ENCODE measurements at places on chromosomes 11 and 22. TPM values are rescaled to one million over a fixed set of nuclear protein-coding genes. Genes with fewer than 3 reads are reported as not detected.

The CECR2 gene
- 1.2 TPM for total RNA-seq

DNA sequence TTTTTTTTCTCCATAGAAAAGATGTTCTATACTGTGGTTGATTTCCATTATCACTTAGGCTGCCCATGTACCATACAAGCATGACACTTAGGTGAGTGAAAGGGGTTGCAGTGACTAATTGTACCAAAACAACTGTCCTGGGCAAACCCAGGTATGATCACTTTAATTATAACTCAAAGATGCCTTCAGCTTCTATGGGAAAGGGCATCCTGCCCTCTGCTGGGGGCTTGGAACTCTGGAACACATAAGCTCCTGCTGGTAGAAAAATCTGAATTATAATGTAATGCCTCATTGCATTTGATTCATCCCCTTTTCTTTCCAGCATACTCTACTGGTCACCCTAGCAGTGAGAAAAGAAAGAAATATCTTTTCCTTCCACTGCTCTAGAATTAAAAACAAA lies 206.3 kb downstream of the DDX10 start:
- no peak for DNase-seq

The SPTBN2 gene
- 37.8 TPM for total RNA-seq

DNA sequence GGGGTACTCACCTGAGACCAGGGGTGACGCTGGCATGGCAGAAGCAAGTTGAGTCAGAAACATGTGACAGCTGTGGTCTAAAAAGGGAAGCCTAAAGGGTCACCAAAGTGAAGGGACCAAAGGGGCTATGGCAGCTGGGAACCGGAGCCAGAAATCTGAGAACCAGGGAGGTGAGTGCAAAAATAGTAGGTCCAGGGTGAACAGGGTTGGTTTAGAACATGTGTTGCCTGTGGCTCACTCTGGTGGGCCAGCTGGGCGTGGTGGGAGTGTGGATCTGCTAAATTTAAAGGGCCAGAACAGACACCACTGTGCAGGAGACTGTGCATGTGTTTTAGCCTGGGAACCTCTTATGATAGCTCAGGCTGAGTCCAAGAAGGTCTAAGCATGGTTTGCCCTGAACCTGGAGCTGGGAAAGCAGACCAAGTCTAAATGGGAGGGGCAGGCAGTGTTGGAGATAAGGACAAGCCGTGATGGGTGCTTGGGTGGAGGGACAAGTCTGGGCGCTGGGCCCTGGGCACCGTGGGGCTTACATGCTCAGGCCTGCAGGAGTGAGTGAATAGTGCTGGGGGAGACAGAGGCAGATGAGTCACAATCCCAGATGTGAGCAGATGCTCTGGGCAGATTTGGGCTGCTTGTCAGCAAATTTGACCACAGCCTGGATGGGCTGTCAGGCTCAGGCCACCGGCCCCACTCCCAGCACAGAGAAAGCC lies 41.4 kb upstream of the ZBED5 start:
- DNase-seq: no peak

The OR52E8 gene
- total RNA-seq: not detected

GRCh38 chr11:9853929-9854552 lies 190.2 kb downstream of the SWAP70 start:
- no peak for DNase-seq

- no peak for DNase-seq
Measured at GRCh38 chr22:19478045-19478900, 720 bp downstream of the UFD1 start.

GRCh38 chr11:130775306-130776060 lies 140.8 kb downstream of the SNX19 start:
- DNase-seq: no peak

DNA sequence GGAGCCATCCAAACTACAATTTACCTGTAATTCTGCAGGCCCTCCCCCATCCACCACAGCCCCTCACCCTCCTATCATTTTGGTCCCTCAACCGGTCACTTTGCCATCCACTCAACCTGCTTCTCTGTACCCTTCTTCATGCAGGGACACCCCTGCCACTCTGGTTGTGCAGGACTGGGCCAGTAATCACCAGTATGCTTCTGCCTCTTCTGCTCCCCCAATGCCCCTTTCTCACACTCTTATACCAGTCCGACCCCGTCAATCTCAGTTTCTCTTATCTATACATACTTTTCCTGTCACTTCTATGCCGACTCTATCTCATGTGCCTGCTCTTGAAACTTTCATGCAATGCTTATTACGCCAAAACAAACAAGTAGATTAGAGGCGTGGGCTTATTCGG lies 5.1 kb upstream of the COMT start:
- DNase-seq: no peak

- no peak for DNase-seq
Measured at GRCh38 chr22:35348703-35349102, 32.2 kb upstream of the HMOX1 start.

DNA sequence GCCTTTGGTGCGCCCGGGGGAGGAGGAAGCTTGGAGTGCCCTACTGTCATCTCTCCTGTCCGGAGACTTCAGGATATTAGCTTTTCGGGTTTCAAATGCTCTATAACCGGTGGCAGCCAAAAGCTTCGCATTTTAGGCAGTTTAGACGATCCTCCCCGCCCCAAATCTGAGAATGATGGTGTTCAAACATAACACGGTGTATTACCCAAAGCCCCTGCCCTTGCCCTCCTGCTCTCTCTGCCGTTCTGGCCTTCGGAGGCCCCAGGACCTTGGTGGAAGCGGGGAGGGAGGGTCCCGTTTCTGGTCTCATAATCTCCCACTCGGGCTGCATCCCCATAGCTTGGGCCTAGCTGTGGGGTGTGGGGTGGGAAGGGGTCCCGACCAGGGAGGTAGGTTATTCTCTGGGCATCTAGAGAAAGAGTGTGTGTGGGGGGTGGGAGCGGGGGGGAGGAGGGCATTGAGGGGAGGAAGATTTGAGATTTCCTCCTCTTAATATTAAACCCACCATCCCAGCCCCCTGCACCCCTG lies 2.3 kb downstream of the PKNOX2 start:
- DNase-seq: no peak

DNA sequence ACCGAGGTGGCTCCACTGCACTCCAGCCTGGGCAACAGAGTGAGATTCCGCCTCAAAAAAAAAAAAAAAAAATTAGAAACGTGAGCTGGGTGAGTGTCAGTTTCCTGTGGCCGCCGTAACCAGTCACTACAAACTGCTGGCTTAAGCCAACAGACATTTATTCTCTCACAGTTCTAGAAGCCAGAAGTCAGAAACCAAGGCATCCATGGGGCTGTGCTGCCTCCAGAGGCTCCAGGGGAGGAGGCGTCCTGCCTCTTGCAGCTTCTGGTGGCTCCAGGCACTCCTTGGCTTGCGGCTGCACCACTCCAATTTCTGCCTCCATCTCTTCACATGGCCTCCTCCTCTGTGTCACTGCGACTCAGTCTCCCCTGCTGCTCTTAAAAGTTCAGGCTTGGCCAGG lies 11.1 kb upstream of the KIAA0930 start:
- DNase-seq: no peak

- DNase-seq: peak; percentile 16
Measured at GRCh38 chr11:69908511-69909220, 89.5 kb upstream of the FGF3 start.

DNA sequence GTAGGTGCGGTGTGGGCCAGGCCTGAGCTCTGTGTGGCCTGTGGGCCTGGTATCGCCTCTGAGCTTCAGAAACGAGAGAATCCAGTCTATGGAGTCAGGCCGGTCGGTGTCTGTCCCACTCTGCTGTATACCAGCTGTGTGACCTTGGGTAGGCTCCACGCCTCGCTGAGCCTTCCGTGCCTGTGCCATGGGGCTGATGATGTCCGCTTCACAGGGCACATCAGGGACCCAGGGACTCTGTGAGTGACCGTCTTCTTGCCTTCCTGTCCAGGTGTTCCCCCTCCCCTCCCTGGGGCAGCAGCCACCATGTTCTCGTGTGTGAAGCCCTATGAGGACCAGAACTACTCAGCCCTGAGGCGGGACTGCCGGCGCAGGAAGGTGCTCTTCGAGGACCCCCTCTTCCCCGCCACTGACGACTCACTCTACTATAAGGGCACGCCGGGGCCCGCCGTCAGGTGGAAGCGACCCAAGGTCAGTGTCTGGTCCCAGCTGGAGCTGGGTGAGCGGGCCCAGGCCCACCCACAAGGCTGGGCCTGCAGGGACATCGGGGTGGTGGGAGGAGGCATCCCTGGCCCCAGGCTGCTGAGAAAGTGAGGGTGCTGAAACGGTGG lies 17.9 kb downstream of the CAPN5 start:
- DNase-seq: peak; percentile 12

GRCh38 chr11:23455321-23455891 lies 595.1 kb upstream of the CCDC179 start:
- no peak for DNase-seq

DNA sequence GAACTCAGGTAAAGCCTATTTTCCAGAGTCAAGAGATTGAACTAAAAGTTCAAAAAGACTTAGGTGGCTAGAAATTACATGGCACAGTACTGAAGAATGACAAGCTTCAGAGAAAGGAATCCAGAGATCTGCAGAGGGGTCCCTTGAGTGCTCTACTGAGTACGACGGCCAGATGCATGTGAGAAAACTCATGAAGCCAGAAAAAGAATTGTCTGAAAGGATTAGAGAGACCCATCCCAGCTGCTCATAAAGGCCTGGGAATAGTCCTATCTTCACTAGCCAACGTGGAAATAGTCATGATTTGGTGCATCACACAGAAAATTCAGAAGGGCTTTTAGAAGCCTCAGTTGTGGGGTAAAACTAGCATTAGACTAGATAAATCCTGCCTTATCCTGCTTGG lies 91.3 kb downstream of the SOX6 start:
- DNase-seq: no peak

The JAML gene
- total RNA-seq: 7.4 TPM

DNA sequence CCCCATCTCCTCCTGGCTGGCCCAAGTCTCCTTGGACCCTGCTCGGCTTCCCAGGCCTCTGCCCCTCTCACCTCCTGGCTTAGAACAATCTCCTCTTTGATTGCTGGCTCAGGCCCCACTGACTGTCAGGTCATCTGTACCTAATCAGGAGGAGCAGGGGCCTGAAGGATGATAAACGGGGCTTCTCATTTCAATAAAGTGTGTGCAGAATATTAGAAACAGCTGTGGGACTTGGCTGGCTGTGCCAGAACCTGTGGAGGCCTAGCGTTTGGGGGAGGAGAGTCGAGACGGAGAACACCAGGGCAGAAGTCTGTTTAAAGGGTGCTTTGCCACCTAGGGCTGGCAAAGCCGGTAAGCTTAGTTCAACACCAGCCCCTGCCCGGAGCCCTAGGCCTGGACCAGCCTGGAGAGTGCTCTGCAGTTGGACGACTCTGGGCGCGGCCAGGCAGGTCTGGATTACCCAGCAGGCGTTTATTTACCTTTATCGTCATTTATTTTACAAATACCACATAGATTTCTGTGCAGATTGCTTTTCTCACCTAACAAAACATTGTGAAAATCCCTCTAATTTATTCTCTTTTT lies 10.1 kb upstream of the VSIG10L2 start:
- no peak for DNase-seq

The TREH gene
- total RNA-seq: 1.1 TPM

GRCh38 chr11:9530020-9530621 lies 43.3 kb upstream of the WEE1 start:
- DNase-seq: no peak

DNA sequence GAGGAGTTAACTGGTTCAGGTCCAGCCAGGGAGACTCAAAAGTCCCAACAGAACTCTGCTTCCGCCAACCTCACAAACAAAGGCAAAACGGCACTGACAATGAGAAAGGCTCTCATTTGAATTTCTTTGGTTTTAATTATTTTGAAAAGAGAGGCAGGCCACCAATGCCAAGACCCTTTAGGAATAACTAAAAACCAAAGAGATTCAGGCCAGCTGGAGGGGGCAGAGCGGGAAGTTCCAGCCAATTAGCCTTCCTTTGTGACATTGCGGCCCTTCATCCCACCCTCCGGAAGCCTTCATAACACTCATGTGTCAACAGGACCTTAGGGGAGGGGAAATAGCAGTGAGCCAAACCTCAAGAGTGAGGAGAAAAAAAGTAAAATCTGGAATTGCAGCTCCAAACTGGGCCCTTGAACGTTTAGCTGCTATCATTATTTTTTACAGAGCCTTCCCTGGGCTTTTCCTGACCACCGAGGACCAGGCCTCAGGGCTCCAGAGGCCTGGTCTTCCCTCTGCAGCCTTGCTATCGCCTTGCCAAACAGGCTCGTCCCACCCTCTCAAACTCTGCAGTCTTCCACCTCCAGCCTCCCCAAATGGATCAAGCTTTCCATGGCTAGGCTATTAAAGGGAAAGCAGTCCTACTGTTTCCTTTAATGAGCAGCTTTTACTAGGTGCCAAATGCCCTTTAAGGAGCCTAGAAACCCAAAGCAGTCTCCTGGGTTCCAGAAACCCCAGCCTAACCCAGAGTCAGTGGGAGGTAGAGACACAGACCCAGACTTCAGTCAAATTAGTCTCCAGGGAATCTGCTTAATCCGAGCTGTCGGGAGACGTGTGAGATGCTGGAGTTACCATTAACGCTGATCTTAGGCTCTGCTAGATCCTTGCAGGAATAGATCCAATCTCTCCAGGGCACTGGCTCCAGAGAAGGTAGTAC lies 114.2 kb downstream of the CCDC34 start:
- no peak for DNase-seq

DNA sequence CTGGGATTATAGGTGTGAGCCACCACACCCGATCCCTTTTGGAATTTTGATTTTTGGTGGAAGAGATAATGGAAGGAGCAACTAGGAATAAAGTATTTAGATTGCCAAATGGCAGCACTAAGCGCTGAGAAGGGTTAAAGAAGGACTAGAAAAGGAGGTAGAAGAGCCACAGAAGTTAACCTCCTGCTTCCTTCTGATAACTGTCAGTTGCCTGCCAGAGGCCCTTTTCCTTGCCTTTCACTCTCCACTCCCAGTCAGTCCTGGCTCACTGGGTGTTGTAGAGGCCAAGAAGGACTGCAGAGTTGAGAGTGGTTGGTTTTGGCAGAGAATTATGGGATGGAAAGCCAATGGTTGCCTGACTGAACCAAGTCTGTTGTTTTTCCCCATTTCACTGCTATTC lies 19.3 kb downstream of the ZC3H12C start:
- no peak for DNase-seq

The TSPAN18 gene
- total RNA-seq: 1.8 TPM

The SORL1 gene
- 17.4 TPM for total RNA-seq

DNA sequence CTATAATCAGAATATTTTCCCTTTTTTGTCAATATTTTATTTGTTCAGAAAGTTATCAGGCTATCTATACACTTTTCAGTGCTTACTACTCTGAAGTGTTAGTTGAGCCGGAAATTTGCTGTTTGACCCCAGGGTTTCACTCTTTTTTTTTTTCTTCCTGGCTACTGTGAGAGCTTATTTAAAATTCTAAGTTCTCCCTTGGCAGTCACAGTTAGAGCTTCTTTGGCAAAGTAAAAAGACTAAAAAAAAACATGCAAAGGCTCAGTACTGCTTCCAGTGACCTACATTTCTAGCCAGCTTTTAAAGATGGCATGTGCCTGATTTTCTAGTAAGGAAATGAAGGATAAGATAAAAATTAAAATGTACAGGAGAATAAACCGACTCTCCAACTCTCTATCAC lies 48.4 kb downstream of the ELP4 start:
- no peak for DNase-seq

The NCAM1 gene
- 4.2 TPM for total RNA-seq

GRCh38 chr11:703506-703905 lies 2.5 kb upstream of the EPS8L2 start:
- no peak for DNase-seq

The NXPE4 gene
- total RNA-seq: not detected

All from pancreas (tissue), 10 donors.